ENCODE measurements at places on chromosomes 3 and 15.
A peak's percentile ranks its signal among the peaks of the same experiment; 100 is the strongest.

- no peak for DNase-seq
Measured at GRCh38 chr15:57358571-57358970, 17.7 kb upstream of the CGNL1 start.

GRCh38 chr15:29062179-29062591 lies 176.4 kb downstream of the APBA2 start:
- DNase-seq, result no peak

GRCh38 chr3:133763797-133764683 lies 17.8 kb downstream of the TF start:
- no peak for DNase-seq

DNA sequence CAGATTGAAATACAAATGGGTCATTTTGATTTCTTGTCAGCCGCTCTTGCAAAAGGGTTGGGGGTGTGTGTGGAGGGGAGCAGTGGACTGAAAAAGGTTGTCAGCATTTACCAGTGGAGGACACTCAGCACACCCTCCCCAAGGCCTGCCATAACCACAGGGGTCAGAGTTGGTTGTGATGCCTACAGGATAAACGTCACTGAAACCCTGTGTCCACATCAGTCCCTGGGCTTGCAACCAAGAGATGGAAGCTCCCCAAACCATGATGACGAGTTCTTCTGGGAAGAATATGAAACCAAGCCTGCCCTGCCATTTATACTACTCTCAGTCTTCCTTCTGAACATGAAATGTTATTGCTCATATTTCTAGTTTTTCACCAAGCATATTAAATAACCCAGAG lies 54.0 kb upstream of the UMPS start:
- DNase-seq, result no peak

- no peak for DNase-seq
Measured at GRCh38 chr3:131526801-131527347, 24.1 kb upstream of the MRPL3 start.

GRCh38 chr3:178562947-178563232 lies 26.7 kb downstream of the KCNMB2 start:
- no peak for DNase-seq

DNA sequence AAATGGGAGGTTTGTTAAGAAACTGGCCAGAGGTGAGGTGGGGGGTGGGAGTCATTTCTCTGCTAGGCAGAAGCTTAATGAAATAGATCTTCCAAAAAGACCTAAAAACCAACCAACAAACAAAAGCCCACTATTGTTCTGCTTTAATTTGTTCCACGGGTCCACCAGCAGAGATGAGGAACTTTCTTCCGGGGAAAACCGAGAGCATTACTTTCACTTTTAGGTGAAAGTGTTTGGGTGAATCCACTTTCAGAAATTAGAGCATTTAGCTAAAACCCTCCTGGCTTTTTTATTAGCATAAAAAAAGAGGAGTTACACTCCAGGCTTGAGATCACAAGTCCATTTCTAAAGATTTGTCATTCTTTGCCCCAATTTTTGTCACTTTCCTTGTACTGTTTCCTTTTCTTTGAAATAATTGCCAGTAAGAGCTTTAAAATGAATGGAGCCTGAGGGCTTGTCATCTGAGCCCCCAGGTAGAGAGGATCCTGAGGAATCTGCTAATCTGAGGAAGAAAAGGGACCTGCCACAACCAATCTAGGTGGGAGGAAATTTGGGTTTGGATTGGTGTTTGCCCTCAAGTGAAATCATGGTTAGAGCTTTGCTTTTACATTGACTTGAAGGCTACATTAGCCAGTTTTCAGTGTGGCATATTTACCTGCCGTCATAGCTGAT lies 667.6 kb downstream of the NAALADL2 start:
- DNase-seq, result no peak

- DNase-seq, result no peak
Measured at GRCh38 chr3:197028728-197029510, 698 bp downstream of the MELTF start.

DNA sequence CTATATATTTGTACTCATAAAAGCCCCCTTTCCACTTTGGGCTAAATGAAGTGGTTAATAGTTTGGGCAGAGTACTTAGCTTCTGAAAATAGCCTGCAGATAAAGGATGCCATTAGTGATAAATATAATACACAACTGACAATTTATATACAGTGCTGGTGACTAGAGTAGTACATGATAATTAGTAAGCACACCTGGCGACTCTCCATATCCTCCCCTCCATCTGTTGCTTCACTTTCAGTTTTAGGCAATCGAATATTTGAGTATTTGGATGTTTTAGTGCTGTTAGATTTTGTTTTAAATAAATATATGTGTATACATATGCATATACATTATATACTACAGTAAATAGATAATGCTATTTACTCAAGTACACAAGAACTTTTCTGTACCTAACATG lies 35.9 kb upstream of the CHMP2B start:
- DNase-seq, result no peak

DNA sequence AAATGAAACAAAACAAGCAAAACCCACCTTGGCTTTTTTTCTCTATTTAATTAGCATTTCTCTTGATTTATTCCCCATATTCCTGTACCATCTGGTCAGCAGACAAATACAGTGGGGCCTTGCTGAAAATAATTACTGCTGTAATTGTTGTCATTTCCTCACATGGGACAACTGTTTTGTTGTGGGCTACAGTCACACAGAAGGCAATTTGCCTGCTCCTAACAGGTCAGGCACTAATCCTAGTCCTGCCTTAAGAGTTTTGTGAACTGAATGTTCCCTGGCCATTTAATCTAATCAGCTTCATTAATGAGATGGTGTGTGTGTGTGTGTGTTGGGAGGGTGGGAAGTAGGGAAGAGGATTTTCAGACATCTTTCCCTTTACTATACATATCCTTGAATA lies 11.6 kb downstream of the TRPC1 start:
- no peak for DNase-seq

DNA sequence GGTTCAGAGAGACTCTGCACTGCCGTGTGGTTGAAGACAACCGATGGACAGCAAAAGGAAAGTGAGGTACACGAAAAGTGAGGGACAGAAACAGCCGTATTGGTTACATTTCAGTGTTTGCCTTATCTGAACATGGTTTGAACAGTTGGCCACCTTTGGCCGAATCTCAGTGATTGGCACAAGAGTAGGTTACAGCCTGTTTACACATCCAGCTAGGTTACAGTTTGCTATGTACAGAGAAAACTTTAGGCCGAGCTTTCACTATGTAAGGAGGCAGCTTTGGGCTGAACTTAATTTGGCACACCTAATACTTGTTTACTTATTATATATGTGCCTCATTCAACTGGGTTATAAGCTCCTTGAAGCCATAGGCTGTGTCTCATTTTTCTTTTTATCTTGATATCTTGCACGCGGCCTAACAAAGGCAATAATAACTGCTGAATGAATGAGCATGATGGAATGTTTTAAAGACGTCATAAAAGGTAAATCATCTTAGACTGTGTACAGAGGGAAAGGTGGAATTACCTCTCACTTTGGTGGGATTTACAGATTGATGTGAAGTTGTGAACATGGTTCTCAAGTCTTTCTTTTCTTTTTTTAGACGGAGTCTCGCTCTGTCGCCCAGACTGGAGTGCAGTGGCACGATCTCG lies 17.2 kb upstream of the GREM1 start:
- DNase-seq, result peak; percentile 58

DNA sequence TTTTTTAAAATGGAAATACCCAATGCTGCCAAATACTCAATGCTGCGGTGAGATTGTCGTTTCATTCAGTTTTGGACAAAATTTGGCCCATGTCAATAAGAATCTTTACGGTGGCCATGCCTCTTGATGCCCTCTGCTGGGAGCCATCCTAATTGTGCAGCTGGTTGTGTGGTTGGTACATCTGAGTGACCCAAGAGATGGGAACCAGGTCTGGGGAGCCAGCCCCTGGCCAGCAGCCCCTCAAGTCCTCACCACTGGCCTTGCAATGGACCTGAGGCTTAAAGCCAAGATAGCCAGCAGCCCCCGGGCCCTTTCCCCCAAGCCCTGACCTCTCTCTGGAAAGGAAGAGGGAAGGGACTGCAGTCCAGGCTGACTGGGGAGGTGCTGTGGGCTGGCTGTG lies 36.4 kb upstream of the ESYT3 start:
- DNase-seq, result no peak

DNA sequence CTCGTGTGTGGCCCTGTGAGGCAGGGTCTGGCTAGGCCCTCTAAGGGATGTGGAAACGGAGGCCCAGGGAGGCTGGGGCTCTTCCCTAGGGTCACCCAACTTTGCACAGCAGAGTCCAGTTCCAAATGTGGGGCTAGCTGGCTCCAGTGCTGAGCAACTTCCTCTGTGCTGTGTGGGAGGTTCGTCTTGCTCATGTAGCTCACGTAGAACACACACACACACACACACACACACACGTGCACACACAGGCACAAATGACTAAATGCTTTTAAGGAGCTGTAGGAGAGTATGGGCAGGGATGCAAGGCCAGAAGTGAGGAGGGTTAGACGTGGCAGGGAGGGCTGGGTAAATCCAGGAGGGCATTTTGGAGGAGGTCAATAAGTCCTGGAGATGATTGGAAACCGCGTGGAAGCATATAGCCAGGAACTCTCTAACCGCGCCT lies 213.8 kb downstream of the RPLP1 start:
- DNase-seq, result no peak

- no peak for DNase-seq
Measured at GRCh38 chr15:28944696-28945300, 59.0 kb downstream of the APBA2 start.

DNA sequence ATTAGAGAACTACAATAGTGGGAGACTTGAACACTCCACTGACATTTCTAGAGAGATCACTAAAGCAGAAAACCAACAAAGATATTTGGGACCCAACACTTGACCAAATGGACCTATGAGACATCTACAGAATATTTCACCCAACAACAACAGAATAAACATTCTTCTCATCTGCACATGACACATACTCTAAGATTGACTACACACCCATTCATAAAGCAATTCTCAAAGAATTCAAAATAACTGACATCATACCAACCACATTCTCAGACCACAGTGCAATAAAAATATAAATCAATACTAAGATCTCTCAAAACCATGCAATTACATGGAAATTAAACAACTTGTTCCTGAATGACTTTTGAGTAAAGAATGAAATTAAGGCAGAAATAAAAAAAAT lies 473.7 kb downstream of the LPP start:
- no peak for DNase-seq

- DNase-seq, result no peak
Measured at GRCh38 chr3:118101891-118102290, 932.8 kb downstream of the IGSF11 start.

DNA sequence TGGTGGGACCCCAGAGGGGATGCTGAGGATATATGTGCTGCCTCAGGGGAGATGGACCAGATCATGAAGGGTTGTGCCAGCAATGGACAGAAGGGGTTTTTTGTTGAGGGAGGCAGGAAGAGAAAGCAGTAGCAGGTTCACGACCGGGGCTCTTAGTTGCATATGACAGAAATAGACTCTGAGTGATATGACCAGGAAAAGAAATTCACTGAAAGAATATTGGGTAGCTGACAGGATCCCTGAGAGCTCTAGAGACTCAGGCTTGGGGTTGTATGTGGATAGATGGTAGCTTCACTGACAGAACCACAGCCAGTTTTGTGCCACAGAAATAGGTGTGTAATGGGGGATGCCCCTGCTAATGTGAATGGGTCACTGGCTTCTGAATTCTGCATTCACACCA lies 241.6 kb downstream of the ZNF621 start:
- no peak for DNase-seq

GRCh38 chr3:124084022-124084881 lies 92.3 kb upstream of the ROPN1 start:
- no peak for DNase-seq

GRCh38 chr15:89632563-89633430 lies 22.5 kb downstream of the KIF7 start:
- peak; percentile 84 for DNase-seq

DNA sequence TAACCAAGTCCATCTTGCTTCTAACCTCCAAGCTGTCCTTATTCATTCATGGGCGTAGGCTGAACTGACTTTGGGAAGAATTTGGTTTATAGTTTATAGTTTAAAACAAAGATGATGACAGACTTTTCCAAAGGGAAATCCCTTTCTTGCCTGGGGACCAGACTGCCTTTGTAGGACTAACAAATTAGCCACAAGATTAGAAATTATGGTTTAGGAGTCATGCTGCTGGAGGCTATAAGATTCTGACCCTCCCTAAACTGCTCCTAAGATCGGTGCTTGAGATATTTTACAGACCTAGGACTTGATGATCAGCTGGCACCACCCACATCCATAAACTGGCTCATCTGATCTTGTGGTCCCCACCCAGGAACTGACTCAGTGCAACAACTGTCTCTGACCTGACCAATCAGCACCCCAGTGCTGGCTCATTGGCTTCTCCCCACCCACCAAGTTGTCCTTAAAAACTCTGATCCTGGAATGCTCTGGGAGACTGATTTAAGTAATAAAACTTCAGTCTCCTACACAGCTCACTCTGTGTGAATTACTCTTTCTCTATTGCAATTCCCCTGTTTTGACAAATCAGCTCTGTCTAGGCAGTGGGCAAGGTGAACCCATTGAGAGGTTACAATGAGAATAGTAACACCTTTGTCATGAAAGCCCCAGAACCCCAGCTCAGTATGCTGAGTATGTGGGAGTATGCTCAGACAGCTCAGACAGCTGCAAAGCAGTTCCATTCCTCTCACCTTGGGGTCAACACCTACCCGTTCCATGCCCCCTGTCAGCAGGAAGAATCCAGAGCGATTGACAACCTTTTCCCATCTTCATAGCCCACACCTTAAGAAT lies 51.6 kb upstream of the C15orf39 start:
- DNase-seq, result no peak

DNA sequence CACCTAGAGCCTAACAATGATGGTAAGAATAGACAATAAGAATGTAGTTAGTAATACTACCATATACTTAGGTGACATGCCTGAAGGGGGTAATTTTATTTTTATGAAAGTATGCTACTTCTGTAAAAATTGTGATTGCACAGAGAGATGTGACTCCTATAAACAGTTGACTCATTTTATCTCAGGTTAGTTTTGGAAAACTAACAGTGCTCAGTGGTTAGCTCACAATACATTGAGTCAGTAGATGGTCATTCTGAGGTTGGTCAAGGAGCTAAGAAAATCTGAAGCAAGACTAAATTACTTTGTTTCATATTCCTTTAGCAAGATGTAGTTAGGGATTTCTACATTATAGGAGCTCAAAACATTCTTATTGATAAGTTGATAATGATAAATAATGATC lies 271.0 kb downstream of the EDEM1 start:
- no peak for DNase-seq

DNA sequence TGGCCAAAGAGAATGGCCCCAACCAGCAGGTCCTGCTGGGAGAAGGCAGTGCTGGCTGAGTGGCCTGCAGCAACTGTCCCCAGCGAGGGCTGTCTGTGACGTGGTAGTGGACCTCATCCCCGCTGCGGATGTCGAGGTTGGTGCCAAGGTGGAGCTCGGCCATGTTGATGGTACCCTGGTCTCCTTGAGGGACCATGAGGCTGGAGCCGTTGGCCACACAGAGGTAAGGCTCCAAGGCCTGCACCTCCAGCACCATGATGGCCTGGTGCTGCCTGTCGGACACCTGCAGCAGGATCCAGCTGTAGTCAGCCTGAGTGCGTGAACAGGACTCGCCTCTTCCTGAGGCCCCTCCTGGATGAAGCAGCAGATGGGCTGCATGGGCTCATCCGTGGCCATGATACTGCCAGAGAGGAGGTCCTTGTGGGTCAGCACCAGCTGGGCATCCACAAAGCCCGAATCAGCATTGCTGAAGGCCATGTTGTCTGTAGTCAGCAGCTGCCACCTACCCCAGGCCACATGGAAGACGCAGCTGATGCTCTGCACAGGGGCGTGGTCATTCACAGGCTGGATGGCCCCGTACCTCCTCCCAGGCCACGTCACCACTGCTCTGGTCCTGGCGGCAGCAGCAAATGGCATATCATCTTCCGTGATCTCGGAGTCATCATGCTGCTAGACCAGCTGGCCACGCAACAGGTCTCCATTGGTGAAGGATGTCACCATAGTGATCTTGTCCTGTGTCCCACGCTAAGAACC lies 167.5 kb downstream of the GOLGA6L4 start:
- DNase-seq, result no peak

All from LNCaP clone FGC (cell line).